Cardiac fibroblast (primary cell): ENCODE measurements at places on chromosomes 13 and 19.

DNA sequence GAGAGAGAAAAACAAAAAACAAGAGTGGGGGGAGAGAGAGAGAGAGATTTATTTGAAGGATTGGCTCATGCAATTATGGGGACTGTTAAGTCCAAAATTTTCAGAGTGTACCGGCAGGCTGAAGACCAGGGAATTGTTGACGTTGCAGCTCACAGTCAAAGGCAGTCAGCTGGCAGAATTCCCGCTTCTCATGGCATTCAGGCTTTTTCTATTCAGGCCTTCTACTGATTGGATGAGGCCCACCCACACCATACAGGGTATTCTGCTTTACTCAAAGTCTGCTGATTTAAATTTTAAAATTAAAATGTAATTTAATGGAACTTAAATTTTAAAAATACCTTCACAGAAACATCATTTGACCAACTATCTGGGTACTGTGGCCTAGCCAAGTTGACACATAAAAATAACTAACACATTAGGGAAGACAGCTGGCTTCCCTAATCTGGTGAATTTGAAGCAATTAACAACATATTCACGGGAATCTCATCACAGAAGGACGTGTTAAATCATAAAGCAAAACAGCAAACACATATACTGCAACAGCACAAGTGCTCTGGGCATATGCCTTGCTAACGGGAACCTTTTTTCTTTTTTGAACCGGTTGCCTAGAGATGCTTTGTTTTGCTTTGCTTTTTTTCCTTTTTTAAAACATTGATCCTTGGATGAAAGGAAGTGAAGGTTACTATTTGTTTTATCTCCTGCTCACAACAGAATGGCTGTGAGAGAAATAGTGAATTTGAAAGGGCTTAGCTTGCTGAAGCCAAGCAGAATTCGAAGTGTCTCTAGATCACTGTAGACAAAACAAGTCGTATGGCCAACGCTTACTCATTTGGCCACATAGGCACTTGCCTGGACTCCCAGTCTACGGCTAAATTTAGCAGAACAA is 505.1 kb downstream of the IRS2 start:
- no peak for DNase-seq

DNA sequence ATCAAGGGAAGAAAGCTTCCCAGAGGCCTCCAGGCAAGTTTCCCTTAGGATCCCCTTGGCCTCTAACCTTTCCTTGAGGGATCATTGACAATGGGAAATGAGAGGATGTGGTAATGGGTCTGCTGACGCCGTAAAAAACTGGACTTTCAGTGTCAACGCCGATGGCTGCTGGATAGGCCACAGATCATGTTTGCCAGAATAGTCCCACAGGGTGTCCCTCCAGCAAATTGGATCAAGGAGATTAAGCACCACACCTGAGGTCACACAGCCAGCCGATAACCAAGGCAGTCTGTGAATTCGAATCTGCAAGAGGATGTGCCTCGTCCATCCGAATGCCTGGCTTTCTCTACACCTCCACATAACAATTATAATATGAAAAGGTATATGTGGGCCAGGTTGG is 17.6 kb downstream of the BCAT2 start:
- no peak for DNase-seq

GRCh38 chr19:7866399-7867091 is 7.6 kb downstream of the PRR36 start:
- DNase-seq = no peak

GRCh38 chr19:41441321-41441945 is 1.5 kb upstream of the ERICH4 start:
- DNase-seq = no peak

- DNase-seq = no peak
These were observed 72.0 kb upstream of the GPR183 start for GRCh38 chr13:99378985-99379733.

DNA sequence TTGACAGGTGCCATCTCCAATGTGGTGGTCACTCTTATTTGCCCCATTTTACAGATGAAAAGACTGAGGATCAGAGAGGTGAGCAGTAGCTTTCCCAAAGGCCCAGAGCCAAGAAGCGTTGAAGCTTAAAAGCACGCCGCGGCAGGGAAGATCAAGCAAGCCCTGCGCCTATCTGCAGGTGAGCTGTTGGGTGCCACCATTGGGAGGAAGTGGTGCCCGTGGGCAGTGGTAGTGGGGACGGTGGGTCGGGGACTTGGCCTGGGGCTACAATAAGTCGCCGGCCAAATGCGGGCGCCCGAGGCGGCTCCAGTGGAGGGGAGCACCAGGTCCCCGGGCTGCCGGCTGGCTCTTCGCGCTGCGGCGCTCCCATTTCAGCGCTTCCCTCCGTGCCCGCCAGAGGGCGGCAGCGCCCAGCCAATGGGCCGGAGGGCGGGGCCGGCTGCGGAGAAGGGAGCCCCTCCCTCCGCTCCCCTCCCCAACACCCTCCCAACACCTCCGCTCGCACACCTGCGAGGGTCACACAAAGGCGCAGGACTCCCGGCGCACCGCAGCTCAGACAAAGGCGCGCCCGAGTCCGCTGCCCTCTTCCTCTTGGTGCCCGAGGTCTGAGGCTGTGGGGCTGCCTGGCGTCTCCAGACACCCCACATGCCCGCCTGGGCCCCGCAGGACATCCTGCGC is 744 bp upstream of the POU2F2 start:
- peak; percentile 51 for DNase-seq

DNA sequence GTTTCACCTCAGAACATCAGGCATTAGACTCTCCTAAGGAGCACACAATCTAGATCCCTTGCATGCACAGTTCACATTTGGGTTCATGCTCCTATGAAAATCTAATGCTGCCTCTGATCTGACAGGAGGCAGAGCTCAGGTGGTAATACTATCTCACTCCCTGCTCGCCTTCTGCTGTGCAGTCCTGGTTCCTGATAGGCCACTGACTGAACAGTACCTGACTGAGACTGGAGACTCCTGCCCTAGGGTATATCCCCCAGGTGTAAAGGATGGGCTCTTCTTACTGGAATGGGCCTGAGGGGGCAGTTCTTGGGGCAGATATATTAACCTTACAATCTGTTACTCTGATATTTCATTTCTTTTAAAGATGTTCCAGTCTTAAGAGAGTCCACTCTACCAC is 6.3 kb downstream of the OBI1 start:
- no peak for DNase-seq

- DNase-seq = no peak
These were observed 51.2 kb downstream of the FLT3 start for GRCh38 chr13:28049215-28049614.

DNA sequence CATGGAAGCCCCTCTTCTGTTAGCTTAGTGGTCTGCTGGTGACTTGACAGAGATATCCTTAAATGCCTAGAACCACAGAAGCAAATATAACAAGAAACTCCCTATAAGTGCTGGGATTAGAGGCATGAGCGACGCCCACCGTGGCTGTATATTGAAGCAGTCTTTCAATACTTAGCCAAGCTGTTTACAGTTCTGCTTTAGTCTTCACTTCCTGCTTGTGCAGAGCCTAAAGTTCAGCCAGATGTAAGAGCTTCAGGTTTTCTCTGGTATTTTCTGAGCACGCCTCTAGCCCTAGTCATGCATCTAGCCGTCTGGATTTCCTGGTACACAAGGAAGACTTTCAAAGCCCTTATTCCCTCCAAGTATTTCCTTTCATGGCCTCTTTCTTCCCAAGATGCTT is 28.5 kb downstream of the TRPM4 start:
- no peak for DNase-seq

GRCh38 chr13:99506634-99507033 is 5.4 kb downstream of the TM9SF2 start:
- DNase-seq = no peak

DNA sequence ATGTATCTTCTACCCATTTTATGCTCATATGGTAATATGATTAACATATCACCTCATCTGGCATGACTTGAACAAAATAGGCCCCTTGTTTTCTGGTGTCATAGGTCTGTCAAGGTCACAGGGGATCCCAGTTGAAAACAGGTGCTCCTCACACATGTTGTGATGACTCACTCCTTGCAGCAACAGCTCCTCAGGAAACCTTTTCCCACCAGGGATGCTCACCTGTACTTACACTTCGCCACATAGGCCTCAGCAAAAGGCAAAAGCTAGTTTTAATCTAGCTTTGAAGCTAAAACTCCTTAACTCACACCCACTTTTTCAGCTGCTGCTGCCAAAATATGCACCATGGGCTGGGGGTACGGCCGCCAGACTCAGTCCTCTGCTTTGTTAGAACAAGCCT is 110.0 kb upstream of the SOX21 start:
- DNase-seq = no peak

- no peak for DNase-seq
These were observed 33.0 kb downstream of the LYL1 start for GRCh38 chr19:13069415-13070359.

DNA sequence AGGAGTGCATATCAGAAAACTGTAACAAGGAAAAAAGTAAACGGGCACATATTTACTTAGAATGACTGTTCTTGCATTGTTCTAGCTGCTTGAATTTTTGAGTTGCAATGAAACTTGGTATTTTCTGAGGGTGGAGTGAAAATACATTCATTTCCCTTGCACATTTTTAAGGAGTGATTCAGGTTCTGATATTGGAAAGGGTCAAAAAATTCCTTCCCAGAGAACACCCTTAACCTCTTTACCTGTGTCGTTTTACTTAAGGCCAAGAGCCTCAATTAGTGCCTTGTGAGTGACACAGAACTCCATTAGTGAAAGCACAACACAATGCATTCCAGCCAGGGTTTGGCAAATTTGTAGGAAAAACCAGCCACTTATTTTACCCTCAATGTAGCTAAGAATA is 2.3 kb downstream of the ITGBL1 start:
- peak; percentile 14 for DNase-seq

DNA sequence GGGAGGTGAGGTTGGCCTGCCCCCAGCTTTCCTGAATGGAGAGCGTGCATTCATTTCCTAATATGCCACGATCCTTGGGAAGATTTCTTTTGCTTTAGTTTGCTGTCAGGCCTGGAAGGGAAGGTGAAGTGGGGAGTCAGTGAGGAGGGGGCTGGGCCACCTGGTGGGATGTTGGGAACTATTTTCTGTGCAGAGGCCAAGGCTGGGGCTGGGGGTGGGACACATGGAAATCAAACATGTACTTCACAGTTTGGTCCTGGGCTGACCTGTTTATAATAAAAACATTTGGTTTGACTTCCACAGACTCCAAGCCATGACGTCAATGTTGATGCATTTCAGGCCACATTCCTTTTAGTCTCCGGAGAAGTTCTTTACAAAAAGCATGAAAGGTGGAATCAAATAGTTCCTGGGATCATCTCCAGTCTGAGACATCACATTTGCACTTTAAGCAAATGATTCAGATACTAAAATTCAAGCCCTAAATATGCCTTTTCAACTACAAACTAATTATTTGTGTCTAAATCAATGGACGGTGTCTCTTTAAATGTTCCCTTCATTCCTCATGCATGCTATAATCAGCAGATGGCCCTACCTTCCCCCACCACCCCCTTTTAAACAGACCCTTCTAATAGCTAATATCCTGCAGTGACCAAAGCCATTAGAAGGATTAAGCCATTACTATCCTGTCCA is 41.5 kb upstream of the MEDAG start:
- DNase-seq = peak; percentile 91

GRCh38 chr13:51867062-51867461 is 5.3 kb downstream of the CCDC70 start:
- DNase-seq = no peak

DNA sequence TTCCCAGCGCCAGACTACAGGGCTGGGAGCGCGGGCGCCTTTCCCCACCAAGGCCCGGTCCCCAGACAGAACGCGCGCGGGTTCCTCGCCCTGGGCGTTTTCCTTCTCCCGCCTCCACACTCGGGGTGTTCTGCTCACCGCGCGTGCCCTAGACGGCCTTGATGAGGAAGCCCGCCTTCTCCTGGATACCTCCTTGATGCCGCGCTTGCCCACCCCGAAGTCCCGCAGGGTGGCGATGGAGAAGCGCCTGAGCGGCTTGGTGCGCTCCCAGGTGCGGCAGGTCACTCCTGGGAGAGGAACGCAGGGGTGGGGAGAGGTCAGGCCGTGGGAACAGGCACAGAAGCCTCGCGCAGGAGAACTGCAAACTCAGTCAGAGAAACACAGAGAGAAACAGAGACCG is 34.8 kb downstream of the CYP2B6 start:
- DNase-seq = no peak

- DNase-seq = no peak
These were observed 526.2 kb downstream of the SUCLA2 start for GRCh38 chr13:47474839-47475238.

GRCh38 chr13:36925603-36926002 is 5.6 kb upstream of the SMAD9 start:
- DNase-seq = no peak
